ENCODE measurements at places on chromosomes 4 and X.

DNA sequence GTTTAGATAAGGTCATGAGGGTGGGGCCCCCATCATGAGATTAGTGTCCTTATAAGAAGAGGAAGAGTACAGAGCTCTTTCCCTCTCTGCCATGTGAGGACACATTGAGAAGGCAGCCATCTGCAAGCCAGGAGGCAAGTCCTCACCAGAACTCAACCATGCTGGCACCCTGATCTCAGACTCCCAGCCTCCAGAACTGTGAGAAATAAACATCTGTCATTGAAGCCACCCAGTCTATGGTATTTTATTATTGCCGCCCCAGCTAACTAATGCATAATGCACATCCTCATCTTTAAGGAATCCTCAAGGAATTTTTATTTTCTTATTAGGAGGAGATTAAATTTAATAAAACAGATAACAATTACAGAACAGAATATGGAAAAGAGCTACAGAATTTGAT is 16.7 kb upstream of the EXOSC9 start:
- DNase-seq: no peak

DNA sequence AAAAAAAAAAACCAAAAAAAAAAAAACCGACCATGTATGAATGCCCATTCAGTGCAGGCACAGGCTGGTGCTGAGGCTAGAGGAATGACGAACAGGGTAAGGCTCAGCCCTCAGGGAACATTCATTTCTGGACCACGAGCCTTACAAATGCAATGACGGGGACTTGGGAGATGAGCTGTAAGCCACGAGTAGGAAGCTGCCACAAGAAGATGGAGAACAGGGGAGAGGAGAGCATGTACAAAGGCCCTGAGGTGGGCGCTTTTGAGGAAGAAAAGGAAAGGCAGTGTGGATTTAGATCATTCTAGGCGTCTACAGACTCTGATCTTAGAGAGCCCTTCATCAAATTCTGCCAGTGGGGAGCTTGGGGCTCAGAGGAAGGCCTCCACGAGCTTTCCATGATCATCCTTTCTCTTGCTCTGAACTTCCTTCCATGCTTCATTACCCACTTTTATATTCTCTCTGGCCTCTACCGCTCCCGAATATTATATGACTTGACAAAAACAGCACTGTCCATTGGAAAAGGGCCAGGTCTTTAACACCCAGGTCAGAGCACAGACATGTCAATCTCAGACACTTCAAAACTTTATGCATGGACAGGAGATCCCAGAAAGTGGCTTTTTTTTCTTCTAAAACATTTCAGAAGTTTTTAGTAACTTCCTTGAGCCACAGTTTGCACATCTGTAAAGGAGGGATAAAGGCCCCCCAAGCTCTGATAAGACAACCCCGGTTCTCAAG is 3.3 kb upstream of the ZNF518B start:
- DNase-seq: no peak

GRCh38 chr4:118265312-118266144 is 87.3 kb downstream of the PRSS12 start:
- DNase-seq: no peak

GRCh38 chr4:112704991-112705845 is 68.3 kb downstream of the LARP7 start:
- DNase-seq: no peak

DNA sequence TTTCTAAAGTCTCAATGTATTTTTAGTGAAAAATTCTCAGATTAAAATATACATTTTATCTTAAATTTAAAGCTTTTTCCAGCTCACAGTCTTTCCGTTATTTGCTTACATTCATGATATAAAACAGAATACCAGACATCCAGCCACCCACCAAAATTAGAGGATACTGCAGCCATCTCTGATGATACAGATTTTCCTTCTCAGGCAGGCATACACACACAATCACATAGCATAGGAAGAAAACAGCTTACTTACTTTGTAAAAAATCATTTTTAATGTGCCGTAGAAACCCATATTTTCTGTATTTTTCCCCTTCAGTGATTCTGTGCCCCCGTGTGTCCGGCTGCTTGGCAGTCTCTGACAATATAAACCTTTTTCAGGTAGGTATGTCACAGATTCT is 183.7 kb downstream of the FBXW7 start:
- DNase-seq: no peak

DNA sequence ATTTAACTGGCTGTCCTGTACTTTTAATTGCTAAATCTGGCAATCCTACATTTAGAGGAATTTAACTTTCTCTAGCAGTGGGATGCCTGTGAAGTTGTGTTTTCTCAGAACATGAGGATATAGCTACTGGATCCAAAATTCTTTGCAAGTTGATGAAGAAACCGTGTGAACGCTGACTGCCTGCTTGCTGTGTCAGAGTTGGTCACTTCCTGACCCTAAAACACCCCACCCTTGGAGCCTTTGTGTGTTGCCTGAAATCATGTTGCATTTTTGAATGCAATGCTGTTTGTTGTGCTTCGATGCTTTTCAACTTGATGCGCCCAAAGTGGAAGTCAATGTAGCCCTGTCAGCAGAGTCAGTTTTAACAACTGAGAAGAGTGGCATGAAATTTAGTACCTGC is 211.2 kb downstream of the ANK2 start:
- DNase-seq: no peak

- no peak for DNase-seq
Observed at GRCh38 chr4:185740471-185740873, 71.5 kb downstream of the SORBS2 start.

Measured in stimulated activated CD8-positive, alpha-beta memory T cell treated with anti-CD3 and anti-CD28 coated beads, Interleukin-12 subunit alpha, Interleukin-12 subunit beta, amount 100 ng/mL, for 1 hour (primary cell).